ENCODE measurements at places on chromosomes 3 and 15.

DNA sequence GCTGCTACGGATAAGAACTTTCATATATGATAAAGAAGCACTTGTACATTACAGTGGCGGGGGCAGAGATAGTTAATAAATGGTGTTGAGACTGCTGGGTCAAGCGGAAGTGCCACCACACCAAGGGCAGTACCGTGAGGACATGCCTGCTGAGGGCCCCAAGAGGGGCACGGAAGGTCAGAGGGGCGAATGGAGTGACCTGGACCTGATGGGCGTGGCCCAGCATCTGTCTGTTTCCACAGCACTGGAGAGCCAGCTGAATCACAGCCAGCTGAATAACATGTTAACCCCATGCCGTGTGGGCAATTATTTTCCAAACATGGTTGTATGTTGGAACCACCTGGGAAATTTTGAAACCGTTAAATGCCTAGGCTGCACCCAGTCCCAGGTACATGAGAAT lies 37.2 kb downstream of the ANKDD1A start:
- DNase-seq, result no peak

- no peak for DNase-seq
These were observed 36.5 kb downstream of the AQP9 start for GRCh38 chr15:58174709-58175108.

- DNase-seq, result no peak
These were observed 44.0 kb downstream of the FGD5 start for GRCh38 chr3:14862661-14863230.

- no peak for DNase-seq
These were observed 95.9 kb upstream of the PRR20G start for GRCh38 chr3:127383656-127384179.

- DNase-seq, result no peak
These were observed 72.9 kb upstream of the MNS1 start for GRCh38 chr15:56537881-56538280.

DNA sequence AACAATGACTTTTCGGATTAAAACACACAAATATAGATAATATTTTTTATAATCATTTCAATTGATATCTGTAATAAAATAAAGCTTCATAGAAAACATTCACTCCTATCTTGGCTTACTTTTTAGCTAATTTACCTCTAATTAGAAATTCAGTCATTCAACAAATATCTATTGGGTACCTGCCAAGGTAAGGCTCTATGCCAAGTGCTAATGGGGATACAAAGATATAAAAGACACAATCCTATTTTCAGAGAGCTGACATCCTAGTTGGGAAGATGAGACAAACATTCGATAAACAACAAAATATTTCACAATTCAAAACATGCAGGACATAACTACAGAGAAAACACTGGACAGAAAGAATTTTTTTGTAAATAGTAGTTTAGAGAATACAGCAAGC lies 63.3 kb downstream of the ULK4 start:
- DNase-seq, result no peak

DNA sequence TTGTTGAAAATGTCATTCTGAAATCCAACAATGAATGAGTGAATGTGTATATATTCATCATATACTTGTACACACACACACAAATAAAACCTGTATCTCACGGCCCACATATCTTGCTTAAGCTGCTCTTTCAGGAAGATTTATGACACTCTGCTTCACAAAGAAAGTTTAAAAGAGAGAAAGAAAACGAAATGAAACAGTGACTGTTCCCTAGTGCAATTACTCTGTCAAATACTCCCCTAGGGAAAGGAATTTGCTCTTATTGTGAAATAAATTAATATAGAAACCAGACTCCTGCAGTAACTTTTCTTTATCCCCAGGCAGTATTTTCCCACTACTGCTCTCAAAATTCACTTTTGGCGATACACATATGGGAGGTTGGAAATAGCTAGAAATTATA lies 329.1 kb downstream of the VPS13C start:
- no peak for DNase-seq

DNA sequence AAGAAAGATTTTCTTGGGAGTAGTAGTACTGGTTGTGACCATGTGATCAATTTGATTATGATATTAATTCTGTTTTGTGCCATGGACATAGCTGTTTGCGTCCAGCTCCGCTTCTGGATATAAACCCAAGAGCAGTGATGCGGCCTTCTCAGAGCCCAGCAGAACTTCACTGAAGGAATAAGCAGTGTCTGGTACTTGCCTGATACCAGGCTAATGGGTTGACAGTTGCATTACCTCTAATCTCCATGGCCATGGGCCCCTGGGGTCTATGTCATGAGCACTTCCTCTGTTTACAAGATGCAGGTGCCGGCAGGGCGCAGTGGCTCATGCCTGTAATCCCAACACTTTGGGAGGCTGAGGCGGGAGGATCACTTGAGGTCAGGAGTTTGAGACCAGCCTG lies 36.3 kb upstream of the RAB6B start:
- DNase-seq, result no peak

GRCh38 chr3:179723617-179724016 lies 70.8 kb downstream of the USP13 start:
- DNase-seq, result no peak

DNA sequence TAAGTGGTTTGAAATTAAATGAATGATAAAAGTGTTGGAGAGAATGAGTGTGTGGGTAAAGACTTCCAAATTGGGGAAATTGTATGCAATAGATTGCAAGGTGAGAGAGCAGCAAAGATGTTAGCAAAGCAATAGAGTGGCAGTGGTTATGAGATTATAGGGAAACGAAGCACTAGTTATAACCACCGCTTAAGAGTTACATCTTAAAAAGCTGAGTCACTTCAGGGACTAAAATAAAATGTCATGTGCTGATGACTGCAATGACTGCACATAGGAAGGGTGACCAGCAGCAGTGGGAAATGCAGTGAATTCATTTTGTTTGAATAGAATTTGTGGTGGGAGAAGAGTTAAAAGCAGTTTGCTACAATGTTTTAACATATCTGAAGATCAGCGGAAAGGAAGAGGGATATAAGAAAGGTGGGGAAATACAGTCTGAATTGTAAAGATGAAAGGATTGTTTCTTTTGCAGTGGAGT lies 127.3 kb downstream of the RAP2B start:
- peak; percentile 75 for DNase-seq

DNA sequence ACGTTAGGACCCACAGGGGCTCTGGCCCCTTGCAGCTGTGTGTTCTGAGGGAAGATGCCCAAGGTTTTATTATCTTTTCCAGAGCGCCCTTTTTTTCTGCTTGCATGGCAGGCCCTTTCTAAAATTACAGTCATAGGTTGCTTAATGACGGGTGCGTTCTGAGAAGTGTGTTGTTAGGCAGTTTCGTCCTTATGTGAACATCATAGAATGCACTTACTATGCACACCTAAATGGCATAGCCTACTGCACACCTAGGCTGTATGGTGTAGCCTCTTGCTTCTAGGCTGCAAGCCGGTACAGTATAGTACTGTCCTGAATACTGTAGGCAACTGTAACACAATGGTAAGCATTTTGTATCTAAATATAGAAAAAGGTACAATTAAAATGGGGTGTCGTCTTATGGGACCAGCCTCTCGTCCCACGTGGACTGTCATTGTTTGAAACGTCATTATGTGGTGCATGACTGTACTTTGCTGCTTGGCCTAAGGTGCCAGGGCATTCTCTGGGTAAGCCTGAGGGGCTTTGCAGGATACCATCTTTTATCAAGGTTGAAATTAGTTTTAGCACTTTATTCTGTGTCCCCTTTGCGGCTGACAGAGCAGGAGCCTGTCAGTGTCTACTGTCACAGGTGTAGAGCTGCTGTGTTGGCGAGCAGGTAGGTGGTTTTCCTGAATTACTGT lies 10.9 kb downstream of the KLF13 start:
- no peak for DNase-seq

GRCh38 chr3:185351396-185351795 lies 11.5 kb upstream of the MAP3K13 start:
- no peak for DNase-seq

- DNase-seq, result no peak
These were observed 43.2 kb upstream of the RAB6B start for GRCh38 chr3:133938770-133939462.

GRCh38 chr3:48092270-48092669 lies 76.1 kb upstream of the MAP4 start:
- no peak for DNase-seq

GRCh38 chr15:41337631-41338522 lies 5.2 kb downstream of the NUSAP1 start:
- no peak for DNase-seq

- DNase-seq, result no peak
These were observed 565.3 kb downstream of the CADM2 start for GRCh38 chr3:85524104-85524503.

GRCh38 chr15:75902129-75902557 lies 1.5 kb upstream of the FBXO22 start:
- DNase-seq, result no peak

DNA sequence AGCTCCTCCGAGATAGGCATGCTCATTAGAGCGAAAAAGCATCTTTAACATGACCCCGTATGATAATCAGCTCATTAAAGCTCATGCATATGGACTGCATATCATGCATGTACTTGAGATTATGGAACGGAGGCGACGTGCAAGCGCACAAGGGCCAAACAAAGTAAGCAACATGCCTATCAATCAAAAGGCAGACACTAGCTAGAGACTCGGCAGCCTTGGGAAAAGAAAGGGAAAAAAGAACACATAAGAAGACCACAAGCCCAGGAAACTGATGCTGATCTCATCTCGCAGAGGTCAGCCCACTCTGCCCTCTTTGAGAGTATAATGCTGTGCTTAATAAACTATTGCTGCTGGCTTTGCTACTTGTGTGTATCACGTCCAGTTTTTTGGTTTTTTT lies 2.6 kb upstream of the ACOX2 start:
- no peak for DNase-seq

- DNase-seq, result peak; percentile 8
These were observed 13.8 kb downstream of the TMEM266 start for GRCh38 chr15:76073554-76073953.

DNA sequence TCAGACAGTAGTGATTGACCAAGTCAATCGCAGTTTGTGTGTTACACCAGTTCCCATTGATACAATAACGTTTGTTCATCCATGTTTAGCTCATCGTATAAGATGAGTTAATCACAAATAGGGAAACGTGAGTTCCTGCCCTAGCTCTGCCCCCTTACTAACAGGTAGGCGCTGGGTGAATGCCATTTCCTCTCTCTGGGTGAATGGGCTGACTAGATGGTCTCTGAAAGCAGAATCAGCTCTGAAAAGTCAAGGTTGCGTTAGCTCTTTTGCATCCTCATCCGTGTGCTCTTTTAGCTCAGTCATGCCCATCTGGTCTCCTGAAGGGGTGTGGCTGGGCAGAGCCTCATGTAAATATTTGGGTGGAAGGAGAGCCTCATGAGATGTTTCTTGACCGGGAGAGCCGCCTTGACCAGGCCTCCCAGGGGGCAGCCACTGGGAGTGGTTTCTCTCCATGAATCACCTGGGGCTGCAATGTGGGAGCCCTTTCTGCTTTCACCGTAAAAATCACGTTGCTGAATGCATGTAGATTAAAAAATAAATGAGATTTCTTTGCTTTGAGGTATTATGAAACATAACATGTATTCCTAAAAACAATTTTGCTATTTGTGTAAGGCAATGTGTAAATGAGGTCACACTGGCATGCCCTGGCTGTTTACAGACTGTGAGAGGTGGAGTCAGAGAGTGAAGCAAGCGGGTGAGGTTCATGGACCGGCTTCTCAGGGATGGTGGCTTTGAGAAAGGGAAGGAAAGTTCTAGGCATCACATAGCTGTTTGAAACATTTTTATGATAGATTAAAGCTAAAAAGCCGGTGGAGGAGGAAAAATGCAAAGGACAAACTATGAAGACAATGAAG lies 108.4 kb upstream of the RASGRP1 start:
- no peak for DNase-seq

- no peak for DNase-seq
These were observed 321.4 kb upstream of the IL12A start for GRCh38 chr3:159667261-159667660.

Data from RKO (cell line).